ENCODE measurements at places on chromosomes 2 and 18. TPM values are rescaled to one million over a fixed set of nuclear protein-coding genes. Genes with fewer than 3 reads are reported as not detected.
A peak's percentile ranks its signal among the peaks of the same experiment; 100 is the strongest.

GRCh38 chr2:122210898-122211856 is 455.7 kb downstream of the TSN start:
- DNase-seq: no peak

- no peak for DNase-seq
These were observed 190.7 kb downstream of the CDCA7 start for GRCh38 chr2:173545364-173545763.

Gene COPS8
- 86.9 TPM for total RNA-seq

GRCh38 chr18:28248653-28249052 is 71.7 kb upstream of the CDH2 start:
- DNase-seq: peak; percentile 50

DNA sequence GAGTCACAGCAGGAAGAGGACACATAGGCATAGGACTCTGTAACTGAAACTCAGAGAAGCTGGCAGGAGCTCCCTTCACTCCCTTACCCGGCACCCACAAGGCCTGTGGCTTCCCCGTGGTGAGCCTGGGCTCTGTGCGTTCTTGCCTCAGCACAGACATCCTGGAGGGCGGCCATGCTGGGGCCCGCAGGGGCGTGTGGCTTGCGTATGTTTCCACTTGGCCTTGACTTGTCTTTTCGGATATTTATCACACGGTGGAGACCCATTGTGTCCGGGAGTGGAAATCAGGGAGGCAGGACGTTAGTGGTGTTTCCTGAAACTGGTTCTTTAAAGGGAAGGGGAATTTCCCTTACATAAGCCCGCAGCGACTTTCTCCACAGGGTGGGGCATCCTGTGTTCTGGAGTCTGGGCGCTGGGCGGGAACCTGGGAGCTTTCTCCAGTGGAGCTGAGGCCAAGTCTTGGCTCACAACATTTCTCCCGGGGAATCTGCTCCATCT is 49.9 kb upstream of the EML6 start:
- DNase-seq: peak; percentile 91

Gene KLF11
- 28.2 TPM for total RNA-seq
